Esophagus squamous epithelium (tissue), 5 donors: ENCODE measurements at places on chromosomes 13 and 19.

DNA sequence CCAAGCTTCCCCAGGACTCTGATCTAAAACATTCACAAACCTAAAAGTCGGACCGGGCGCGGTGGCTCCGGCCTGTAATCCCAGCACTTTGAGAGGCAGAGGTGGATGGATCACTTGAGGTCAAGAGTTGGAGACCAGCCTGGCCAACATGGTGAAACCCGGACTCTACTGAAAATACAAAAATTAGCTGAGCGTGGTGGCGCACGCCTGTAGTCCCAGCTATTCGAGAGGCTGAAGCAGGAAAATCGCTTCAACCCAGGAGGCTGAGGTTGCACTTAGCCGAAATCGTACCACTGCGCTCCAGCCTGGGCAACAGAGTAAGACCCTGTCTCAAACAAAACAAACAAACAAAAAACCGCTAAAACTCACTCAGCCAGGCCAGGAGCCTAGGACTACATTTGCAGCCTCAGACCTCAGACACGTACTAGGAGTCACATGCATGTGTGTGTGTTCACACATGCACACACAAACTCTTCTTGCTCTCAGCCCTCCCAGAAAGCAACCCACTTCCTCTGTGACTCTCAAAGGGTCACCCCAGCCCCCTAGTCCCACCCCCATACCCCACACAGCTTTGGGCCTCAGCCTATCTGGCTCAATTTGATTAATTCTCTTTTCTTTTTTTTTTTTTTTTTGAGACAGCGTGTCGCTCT, 704 bp upstream of the NOTCH3 start:
- no peak for DNase-seq

DNA sequence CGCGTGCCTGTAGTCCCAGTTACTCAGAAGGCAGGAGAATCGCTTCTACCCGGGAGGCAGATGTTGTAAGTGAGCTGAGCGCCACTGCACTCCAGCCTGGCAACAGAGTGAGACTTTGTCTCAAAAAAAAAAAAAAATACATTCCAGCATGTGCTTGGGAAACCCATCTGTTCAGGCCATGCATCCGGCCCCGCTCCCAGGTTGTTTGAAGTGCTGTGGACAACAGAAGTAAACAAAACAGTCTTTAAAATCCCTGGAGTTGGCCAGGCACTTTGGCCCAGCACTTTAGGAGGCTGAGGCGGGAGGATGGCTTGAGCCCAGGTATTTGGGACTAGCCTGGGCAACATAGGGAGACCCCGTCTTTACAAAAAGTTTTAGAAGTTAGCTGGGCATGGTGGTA, 3.2 kb upstream of the PTPRS start:
- no peak for DNase-seq

- no peak for DNase-seq
These were observed 14.0 kb downstream of the SAE1 start for GRCh38 chr19:47144630-47145029.

- DNase-seq: no peak
These were observed 16.6 kb upstream of the RAB8A start for GRCh38 chr19:16095071-16095571.

- DNase-seq: no peak
These were observed 6.5 kb upstream of the CCL25 start for GRCh38 chr19:8045872-8046568.

GRCh38 chr13:24678151-24678550, 2.1 kb upstream of the ATP12A start:
- no peak for DNase-seq

DNA sequence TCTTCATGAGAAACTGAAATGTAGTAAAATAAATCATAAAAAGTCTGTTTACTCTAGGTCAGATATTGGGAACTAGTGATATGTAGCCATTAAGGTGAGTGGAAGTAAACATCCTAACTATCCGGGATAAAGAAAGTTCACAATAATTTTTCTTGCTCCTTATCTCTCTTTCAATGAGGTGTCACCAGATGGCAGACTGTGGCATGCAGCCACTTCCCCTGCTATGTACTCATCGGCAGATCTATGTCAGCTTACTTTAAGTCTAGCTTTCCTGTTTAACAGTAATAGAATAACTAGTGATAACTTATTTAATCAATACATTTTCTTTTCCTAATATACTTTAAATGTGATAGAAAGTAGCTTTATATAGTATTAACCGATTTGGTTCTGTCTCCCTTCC, 181.9 kb downstream of the NDFIP2 start:
- DNase-seq: no peak

DNA sequence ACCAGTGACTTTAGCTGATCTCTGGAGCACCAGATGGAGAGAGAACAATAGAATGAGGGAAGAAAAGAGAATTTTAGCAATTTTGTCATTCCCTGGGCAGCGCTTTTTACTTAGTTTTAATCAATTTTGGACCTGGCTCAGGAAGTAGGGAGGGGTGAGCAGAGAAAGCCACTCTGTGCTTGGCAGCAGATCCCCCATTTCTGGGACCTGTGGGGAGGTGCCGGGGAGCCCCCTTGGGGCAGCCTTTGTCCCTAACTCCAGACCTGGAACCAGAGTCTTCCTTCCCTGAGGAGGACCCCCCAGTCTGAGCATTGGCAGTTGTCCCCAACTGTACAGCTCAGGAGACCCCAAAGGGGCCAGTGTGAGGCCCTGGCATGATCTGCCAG, 10.5 kb downstream of the LYL1 start:
- DNase-seq: no peak

DNA sequence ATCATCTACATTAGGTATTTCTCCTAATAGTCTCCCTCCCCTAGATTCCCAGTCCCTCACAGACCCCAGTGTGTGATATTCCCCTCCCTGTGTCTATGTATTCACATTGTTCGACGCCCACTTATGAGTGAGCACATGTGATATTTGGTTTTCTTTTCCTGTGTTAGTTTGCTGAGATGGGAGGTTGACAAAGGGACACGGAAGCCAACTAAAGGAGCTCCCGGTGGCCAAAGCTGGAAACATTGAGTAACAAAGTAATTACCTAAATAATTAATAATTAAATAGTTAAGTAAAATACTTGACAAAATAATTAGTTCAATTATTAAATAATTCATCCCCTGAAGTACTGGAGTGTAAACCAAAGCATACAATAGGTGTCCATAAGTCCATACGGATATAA, 1.7 kb upstream of the PRR20A start:
- no peak for DNase-seq

GRCh38 chr19:38022791-38023670, 116.0 kb downstream of the SIPA1L3 start:
- no peak for DNase-seq

- no peak for DNase-seq
These were observed 4.6 kb upstream of the APC2 start for GRCh38 chr19:1445185-1445931.

GRCh38 chr19:56101746-56102535, 19.2 kb downstream of the ZNF787 start:
- DNase-seq: no peak

GRCh38 chr13:52026246-52026626, 1.7 kb downstream of the UTP14C start:
- DNase-seq: no peak

- no peak for DNase-seq
These were observed 859.1 kb downstream of the DIAPH3 start for GRCh38 chr13:59304596-59304995.

DNA sequence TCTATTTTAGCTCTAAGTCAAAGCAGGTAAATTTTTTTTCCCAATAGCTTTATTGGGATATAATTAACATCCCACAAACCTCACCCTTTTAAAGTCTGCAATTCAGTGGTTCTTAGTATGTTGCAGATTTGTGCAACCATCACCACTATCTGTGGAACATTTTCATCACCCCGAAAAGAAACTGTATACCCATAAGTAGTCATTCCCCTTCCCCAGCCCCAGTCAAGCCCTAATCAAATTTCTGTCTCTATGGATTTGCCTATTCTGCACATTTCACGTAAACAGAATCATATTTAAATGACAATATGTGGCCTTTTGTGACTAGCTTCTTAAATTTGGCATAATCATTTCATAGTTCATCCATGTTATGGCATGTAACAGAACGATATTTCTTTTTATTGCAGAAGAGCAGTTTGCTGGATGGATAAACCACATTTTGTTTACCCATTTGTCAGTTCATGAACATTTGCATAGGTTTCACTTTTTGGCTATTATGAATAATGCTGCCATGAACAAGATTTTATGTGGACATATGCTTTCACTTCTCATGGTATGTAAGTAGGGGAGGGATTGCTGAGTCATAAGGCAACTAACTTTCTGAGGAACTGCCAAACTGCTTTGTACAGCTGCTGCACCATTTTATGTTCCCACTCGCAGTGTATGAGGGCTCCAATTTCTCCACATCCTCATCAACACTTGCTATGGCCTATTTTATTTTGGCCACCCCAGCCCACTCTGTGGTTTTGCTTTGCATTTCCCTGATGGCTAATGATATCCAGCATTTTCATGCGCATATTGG, 10.9 kb downstream of the SLC46A3 start:
- no peak for DNase-seq

GRCh38 chr19:18320865-18321733, 1.8 kb downstream of the LSM4 start:
- no peak for DNase-seq

- no peak for DNase-seq
These were observed 37.5 kb downstream of the RAB20 start for GRCh38 chr13:110523838-110524540.

- DNase-seq: no peak
These were observed 59.4 kb downstream of the GPC6 start for GRCh38 chr13:93286047-93286446.

- no peak for DNase-seq
These were observed 41.2 kb downstream of the VAV1 start for GRCh38 chr19:6813659-6814058.

GRCh38 chr13:67509018-67509417, 278.9 kb upstream of the PCDH9 start:
- DNase-seq: no peak

GRCh38 chr13:112990783-112991182, 21.8 kb downstream of the MCF2L start:
- DNase-seq: no peak

GRCh38 chr19:34366738-34367623, 2.0 kb downstream of the GPI start:
- no peak for DNase-seq

DNA sequence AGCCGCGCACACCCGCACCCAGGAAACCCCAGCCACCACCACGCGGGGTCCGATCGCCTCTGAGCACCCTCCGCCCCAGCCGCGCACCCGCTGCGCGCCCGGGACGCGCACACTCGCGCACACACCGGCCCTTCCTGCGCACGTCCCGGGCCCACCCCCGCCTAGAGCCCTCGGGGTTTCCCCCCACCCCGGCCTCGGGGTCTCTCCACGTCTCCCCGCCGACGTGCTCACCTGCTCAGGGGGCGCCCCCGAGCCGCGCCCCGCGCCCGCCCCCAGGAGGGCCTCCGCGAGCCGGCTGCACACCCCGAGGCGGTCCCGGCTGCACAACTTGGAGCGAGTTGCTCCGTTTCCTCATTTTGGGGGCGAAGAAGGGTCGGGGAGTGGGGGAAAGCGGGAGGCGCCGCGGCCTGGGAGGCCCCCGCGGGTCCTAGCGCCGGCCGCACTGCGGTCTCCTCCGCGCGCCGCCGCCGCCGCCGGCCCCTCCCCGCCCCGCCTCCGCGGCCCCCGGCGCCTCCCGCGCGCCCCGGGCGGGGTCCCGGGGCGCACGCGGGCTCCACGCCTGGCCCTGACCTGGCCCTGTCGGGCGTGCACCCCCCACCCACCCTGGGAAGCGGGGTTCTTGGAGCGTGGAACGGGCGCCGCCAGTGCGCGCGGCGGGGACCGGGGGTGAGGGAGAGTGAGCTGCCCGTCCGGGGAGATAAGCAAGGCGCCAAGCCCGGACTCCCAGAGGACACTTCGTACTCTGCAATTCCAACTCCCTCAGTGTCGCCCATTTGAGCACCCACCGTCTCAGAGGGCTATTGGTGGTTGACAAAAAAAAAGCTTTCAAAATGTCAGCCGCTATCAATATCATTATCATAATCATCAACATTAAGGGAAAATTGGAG, at the start of gene MATK:
Gene MATK, minus strand, starts transcription at position 444 of the 887 bp plus-strand sequence. CDS start 1,246 bp downstream, outside the sequence.
- DNase-seq: no peak

DNA sequence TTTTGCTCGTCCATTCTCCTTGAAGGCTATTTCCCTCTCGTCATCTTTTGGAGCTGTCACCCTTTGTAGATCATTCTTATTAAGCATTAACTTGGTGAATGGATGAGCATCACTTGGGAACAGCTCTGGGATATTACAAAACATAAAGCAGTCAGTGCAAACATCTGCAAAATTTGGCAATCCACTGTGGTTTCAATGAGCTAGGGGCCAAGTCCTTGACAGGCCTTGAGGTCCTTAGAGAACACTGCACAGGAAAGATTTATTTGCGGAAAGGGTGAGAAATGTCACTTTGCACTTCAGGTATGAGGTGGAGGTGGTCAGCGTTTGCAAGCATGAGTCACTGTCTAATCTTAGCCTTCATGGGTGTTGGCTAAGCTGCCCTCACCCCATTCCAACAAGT, 239.7 kb upstream of the MAB21L1 start:
- no peak for DNase-seq

GRCh38 chr19:57099199-57099661, 20.6 kb upstream of the USP29 start:
- DNase-seq: no peak

GRCh38 chr19:10111405-10111811, at the start of gene P2RY11:
Gene P2RY11, plus strand, starts transcription at chr19:10111693. Its CDS starts 29 bp downstream, at chr19:10111722.
- DNase-seq: no peak

DNA sequence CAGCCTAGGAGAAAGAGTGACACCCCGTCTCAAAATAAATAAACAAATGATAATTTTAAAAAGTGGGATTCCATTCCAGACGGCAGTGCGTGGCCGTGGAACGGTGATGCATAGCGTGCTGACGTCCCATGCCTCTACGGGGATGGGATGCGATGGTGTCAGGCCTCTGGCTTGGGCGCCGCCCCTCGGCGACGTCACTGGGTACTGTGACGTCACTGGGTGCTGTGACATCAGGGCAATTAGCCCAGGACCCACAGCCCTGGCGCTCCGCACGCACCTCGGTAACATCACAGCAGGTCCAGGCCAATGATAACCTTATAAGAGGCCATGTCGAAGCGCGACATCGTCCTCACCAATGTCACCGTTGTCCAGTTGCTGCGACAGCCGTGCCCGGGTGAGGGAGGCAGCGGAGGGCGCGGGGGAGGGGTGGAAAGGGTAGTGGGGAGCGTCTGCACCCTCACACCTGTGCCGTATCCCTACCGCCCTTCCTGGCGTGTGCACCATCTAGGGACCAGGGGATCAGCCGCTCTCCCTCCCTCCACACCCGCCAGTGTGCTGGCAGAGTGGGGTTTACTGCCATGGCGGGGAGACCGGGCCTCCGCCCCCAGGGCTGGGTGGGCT, at the start of gene GAPDHS:
Gene GAPDHS, plus strand, starts transcription at position 256 of the 621 bp plus-strand sequence. Its CDS starts 72 bp downstream, at position 328.
- DNase-seq: no peak

DNA sequence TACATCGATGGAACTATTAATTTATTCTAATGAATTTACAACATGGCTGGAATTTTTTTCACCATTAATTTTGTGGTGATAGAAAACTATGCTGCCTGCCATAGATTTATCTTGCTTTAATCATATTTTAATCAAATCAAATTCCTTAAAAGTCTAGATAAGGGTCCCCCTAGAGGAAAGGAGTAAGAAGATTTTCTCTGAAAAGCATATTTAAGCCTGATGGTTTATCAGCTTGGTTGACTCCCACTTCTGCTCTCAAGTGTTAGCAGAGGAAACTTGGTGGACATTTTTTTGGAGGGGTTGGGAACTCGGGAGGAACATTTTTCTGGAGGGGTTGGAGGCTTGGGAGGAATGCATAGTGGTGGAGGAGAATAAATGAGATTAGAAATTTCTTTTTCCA, 253.3 kb downstream of the KCNRG start:
- DNase-seq: no peak
